ENCODE measurements at places on chromosomes 4 and X. TPM values are rescaled to one million over a fixed set of nuclear protein-coding genes. Genes with fewer than 3 reads are reported as not detected.

PSAPL1 gene
- not detected for total RNA-seq

GRCh38 chr4:100166297-100167039, 23.8 kb downstream of the DDIT4L start:
- no peak for DNase-seq

DNA sequence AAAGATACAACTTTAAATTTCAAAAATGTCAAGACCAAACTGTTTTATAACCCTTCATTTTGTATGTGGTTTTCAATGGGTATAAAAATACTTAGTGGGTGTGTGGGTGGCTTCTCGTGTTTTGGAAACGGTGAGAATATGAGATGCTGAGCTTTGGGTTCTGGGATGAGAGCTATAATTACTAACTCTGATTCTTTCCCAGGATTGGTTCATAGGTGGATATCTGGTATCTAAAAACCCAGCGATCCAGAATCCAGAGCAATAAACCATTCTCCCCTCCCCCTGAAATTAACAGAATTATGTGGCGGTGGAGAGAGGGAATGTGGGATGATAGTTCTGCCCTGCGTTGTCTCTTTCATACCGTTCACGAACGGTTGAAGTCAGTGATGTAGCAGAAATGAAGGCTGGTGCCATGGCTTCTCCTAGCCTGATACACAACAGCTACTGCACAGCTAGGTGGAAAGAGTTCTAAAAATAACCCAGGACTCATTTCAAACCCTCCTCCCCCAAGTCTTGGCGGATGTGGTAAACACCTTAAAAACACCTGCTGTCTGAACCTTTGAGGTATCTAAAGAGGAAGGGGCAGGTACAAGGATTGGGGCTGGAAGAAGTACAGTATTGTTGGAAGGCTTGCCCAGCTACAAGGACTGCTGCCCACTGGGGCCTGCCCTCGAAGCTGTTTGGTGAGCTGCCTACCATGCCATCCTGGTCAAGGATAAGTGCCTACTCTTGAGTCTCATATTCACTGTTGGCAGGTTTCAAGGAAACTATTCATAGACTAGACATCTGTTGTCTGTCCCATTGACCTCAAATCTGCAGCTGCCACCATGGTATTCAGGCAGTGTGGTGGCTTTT, 44.5 kb downstream of the SEPTIN11 start:
- no peak for DNase-seq

- no peak for DNase-seq
Measured at GRCh38 chr4:25913056-25913850, 767 bp upstream of the SMIM20 start.

DGAT2L6 gene
- total RNA-seq: not detected

- DNase-seq: peak; percentile 50
Measured at GRCh38 chr4:26062215-26062614, 148.2 kb downstream of the SMIM20 start.

PDE5A gene
- total RNA-seq: 146 TPM

- DNase-seq: peak; percentile 92
Measured at GRCh38 chrX:110086916-110087484, 84.1 kb downstream of the TMEM164 start.

CSTF2 gene
- 22.3 TPM for total RNA-seq

SUPT20HL1 gene
- not detected for total RNA-seq

OCIAD2 gene
- 20.3 TPM for total RNA-seq

DNA sequence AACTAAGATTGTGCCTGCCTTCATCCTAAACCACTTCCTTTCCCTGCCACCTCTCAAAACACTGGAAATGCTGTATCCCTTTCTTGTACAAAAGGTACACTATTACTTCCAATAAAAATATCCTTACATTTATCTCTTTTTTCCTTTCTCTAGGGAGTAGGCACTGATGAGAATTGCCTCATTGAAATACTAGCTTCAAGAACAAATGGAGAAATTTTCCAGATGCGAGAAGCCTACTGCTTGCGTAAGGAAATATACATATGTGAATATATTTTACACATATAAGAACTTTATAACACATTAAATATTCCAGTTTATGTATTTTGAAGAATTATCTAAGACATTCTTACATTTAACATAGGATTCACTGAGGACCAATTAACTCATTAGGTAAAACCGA, 71.7 kb downstream of the ANXA10 start:
- no peak for DNase-seq

GUCY1A1 gene
- 0.09 TPM for total RNA-seq

DNA sequence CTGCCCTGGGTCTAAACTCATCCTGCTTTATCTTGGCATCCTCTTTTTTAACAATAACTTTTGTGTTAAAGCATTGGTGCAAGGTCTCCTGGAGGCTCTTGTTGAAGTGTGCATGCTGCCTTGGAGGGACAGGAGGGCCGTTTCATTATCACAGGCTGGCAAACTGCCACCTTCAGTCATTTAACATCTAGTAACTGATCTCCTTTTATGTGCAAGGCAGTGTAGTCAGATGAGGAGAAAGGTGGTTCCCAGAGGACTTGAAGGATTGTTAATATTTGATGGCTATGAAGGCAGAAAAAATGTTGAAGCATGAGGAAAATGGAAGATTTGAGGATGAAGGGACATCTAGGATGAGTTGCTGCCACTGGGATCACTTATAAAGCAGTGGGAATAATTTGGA, 439.4 kb downstream of the RAPGEF2 start:
- DNase-seq: no peak

YY2 gene
- total RNA-seq: 0.16 TPM

DNA sequence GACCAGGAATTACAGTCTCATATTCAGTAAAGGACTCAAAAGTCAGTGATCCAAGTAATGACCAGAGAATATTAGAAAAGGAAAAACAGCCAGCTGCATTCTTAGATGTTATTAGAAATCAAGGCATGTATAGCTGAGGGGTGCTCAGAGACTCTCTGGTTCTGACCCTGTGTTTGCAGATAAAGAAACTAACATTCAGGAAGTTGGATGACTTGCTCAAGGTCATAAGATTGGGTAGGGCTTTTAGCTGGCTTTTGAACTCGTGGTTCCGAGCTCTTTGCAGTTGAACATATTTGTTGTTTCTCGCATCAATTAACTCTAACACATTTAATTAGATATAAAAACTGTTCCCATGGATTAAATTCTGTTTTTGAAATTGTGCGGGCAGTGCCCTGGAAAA, 62.5 kb upstream of the ENPP6 start:
- no peak for DNase-seq

GRCh38 chr4:40731792-40732245, 17.9 kb upstream of the NSUN7 start:
- DNase-seq: no peak

DNA sequence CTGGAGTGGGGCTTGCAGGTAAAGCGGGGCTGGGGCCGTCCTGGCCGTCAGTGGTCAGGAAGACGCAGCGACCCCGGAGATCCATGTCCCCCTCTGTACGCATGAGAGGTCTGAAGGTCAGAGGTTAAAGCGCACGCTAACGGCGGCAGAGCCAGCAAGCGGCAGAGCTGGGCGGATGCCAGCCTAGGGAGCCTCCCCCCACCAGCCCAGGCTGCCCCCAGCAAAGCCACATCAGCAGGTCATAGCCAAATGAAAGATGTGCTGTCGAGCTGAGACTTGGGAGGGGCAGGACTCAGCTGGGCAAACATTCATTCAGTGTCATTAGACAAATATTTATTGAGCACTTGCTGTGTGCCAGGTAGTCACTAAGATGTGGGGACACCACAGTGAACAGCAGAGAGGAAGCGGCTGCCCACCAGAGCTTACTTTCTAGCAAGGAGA, 593 bp upstream of the JAKMIP1 start:
- DNase-seq: no peak

NR3C2 gene
- 4.7 TPM for total RNA-seq

DNA sequence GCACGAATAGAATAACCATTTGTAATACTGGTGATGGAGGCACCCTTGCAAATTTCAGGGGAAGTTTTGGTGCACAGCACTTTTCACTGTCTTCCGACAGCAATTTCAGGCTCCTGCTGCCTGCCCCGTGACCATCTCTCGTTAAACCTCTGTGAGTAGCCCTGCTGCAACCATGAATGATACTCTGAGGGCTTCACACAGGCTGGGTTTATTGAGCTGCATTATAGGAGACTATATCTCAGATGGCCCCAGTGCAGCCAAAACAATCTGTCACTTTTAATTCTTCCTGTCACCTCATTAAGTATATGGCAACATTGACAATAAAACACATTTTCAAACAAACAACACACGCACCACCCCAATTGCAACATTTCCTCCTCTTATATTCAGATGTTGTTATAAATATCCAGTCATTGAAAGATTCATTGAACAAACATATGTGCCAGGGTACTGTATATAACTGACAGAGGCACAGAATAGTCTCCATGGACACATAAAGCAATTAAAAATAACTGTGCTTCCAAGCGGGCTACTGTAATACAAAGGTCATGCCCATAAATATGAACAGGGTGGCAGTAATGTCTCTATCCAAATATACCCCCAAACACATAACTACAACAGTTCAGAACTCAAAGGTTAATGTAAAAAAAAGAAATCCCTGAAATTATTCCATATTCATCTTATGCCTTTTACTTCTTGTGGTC, 477.0 kb downstream of the GBA3 start:
- DNase-seq: no peak

CXCL3 gene
- 0.09 TPM for total RNA-seq

DNA sequence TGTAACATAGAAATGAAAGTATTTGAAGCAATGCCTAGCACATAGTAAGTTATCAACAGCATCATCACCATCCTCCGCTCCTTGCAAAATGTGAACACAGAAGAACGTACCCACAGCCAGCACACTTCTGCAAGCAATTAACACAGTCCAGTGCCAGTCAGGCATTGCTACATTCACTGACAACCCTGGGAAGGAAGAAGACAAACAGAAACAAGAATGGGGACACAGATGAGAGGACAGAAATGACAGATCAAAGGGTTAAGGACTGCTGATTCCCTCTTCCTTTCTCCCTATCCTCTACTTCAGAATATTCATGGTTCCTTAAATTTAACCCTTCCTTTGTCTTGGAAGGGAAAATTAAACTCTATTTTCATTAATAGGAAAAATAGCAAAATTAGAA, 53.1 kb downstream of the CHM start:
- no peak for DNase-seq

TREX2 gene
- not detected for total RNA-seq

RNF150 gene
- total RNA-seq: 0.99 TPM

GRCh38 chr4:8132400-8132799, 26.2 kb downstream of the ABLIM2 start:
- DNase-seq: no peak

GRCh38 chrX:23434356-23434884, 99.8 kb downstream of the PTCHD1 start:
- DNase-seq: peak; percentile 87

DNA sequence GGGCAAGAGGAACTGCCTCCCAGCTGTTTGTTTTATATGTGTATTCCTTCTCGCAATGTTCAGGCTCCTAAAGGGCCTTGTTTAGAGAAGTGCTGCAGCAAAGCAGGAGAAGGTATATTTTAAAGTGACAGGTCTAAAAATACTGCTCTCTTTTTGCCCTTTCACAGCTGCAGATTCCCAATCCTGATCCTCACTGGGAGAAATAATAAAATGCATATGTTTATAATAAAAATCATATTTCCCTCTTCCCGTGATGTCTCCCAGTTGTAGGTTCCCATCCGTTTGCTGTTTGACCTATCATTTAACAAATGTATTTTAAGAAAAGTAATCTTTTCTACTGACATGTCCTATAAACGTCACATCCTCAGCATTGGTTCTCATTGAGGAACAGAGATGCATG, 62.7 kb upstream of the GPC4 start:
- no peak for DNase-seq

GRCh38 chr4:68732653-68733466, 62.4 kb upstream of the UGT2B15 start:
- no peak for DNase-seq

DNA sequence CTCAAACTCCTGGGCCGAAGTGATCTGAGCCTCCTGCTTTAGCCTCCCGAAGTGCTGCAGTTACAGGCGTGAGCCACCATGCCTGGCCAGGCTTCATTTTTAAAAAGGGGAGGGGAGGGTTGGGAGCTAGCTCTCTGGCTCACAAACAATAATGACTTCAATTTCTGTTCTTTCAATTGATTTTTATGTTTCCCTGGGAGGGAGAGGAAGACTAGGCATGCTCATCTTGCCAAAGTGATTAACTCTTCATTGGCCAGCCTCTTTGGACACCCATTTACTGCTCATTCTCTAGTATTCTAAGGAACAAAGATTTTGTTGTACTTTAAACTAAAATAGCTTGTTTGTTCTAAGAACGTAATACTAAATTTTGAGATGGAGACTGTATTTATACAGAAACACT, 43.4 kb upstream of the TRIM2 start:
- DNase-seq: no peak

TCEAL9 gene
- 225 TPM for total RNA-seq

DNA sequence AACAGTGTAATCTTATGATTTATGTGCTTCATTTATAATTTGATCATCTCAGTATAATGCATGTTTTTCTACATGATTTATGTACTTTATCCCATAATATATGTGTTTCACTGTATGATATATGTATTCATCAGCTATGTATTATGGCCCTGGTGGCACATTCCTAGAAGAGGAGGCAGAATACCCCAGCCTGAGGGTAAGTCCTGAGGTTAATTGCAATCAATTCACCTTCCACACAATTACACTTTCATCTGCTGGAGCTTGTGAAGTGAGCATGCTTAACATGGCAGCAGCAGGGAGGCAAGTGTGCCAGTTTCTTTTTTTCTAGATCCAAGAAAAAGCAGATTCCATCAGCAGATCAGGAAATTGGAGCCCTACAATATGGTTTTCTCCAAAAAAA, 81.2 kb downstream of the CXXC4 start:
- no peak for DNase-seq

RHOXF2 gene
- not detected for total RNA-seq

DNA sequence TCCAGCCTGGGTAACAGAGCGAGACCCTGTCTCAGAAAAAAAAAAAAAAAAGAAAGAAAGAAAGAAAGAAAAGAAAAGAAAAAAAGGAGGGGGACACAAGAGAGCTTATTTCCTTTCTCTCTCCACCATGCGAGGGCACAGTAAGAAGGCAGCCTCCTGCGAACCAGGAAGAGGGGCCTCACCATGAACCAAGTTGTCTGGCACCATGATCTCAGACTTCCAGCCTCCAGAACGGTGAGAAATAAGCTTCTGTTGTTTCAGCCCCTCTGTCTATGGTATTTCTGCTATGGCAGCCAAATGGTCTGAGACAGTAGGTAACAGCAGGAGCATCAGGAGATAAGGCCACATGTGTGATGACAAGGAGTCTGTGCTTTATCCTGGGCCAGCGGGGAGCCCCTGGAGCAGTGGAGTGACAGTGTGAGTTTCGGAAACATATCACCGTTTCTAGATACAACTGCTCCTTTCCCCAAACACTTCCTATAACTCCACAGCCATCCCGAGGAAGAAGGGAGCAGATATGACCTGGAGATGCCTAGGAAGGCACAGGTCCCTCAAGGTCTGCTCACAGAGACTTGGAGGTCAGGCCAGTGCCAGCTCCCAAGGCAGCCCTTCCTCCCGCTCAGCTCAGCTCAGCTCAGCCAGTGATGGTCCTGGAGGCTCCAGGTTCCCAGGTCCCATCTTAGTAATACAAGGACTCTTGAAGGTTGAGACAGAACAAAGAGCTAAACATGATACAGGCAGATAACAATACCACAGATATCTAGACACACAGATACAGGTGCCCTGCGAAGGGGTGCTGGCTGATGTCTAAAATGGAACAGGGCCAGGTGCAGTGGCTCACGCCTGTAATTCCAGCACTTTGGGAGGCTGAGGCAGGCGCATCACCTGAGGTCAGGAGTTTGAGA, 17.7 kb downstream of the JAKMIP1 start:
- no peak for DNase-seq
